ENCODE measurements at places on chromosomes 1 and 21. TPM values are rescaled to one million over a fixed set of nuclear protein-coding genes. Genes with fewer than 3 reads are reported as not detected.

- DNase-seq, result peak; percentile 38
- no peaks in the 10 kb centered on the region for H3K27me3 ChIP-seq
- H3K27ac ChIP-seq, result no peak overlapping the region
- no peaks in the 10 kb centered on the region for H3K4me1 ChIP-seq
Measured at GRCh38 chr1:180778782-180779398, 133.8 kb upstream of the KIAA1614 start.

GRCh38 chr1:93448983-93449804 is 1.3 kb downstream of the FNBP1L start:
- no peaks in the 10 kb centered on the region for H3K27me3 ChIP-seq
- no peaks in the 10 kb centered on the region for H3K36me3 ChIP-seq
- H3K4me1 ChIP-seq, result peaks cover 38% of the 10 kb centered on the region
- peak overlapping the region; percentile 85 for H3K4me3 ChIP-seq

- H3K27ac ChIP-seq, result no peak overlapping the region
- no peaks in the 10 kb centered on the region for H3K36me3 ChIP-seq
- no peak overlapping the region for H3K4me3 ChIP-seq
- peak; percentile 18 for DNase-seq
Measured at GRCh38 chr1:166814611-166815010, 24.7 kb upstream of the POGK start.

- H3K27me3 ChIP-seq, result no peaks in the 10 kb centered on the region
- H3K36me3 ChIP-seq, result no peaks in the 10 kb centered on the region
- H3K4me3 ChIP-seq, result no peak overlapping the region
- H3K27ac ChIP-seq, result no peak overlapping the region
- no peak for DNase-seq
Measured at GRCh38 chr1:234719454-234720251, 109.7 kb upstream of the IRF2BP2 start.

- H3K4me1 ChIP-seq, result peaks cover 8% of the 10 kb centered on the region
- H3K36me3 ChIP-seq, result no peaks in the 10 kb centered on the region
- no peaks in the 10 kb centered on the region for H3K27me3 ChIP-seq
Measured at GRCh38 chr1:53641481-53642214, 97.3 kb downstream of the GLIS1 start.

LIN28A gene
- not detected for total RNA-seq

All from PC-3 (cell line).